ENCODE measurements at places on chromosomes 2 and 18.

DNA sequence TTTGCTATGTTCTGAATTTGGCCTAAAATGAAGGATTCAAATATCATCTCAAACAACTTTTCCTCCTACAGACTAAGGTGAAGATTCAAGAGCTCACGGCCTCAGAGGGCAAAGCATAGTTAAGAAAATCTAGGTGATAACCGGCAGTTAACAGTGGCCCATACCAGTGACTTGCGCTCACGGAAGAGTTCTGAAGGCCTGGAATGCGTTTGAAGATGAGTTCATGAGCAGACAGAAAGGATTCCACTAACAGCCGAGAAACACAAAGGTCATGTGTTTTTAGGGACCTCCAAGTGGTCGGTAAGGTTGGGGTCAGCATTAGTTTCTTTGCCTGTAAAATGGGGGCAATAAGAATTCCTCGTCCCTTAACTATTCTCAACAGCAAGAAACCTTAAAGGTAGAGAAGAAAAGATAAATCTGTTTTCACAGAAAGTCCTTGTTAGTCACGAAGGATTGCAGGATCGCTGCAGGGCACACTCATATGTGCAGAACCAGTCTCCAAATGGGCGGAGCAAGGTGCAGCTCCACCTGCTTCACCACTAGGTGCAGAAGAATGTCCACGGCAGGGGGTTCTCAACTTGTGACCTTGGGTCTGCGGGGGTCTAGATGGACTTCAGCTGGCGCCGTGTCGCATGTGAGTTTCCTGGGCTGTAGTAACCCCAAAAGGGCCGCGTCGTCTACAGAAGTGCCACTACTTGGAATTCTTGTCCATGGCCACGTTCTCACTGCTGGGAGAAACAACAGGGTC is 708 bp upstream of the RPIA start:
- no peak for DNase-seq

DNA sequence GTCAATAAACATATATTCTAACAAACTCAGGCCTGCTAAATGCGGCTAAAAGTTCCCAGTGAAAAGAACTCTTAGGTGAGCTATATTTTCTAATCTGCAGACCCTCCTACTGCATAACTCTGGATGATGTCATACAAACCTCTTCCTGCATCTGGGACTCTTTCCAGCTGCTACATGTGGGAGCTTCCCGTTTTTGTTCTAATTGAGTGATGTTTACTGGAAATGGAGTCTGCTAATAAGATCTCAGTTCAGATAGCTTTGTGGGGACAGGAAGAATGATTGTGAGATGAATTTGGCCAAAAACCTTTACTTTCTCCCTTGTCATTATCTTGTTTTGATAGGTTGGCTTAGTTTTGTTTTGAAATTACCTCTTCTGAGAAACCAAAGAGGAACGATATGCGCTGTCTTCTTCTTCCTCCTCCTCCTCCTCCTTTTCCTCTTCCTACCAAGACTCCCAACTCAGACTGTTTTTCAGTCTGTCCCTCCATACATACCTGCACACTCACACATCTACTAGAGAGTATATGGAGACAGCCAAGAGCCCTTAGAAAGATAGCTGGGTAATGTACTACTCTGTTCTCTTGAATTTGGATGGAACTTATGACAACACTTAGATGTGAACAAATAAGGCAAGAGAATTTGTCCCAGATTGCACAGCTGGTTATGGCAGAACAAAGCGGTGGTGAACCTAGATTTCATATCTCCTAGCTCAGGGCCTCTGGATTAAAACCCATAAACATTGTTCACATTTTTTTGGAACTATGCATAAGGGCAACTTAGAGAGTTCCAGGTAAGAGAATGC is 39.8 kb upstream of the AAK1 start:
- no peak for DNase-seq

GRCh38 chr2:19078709-19079108 is 279.7 kb downstream of the OSR1 start:
- DNase-seq = no peak

DNA sequence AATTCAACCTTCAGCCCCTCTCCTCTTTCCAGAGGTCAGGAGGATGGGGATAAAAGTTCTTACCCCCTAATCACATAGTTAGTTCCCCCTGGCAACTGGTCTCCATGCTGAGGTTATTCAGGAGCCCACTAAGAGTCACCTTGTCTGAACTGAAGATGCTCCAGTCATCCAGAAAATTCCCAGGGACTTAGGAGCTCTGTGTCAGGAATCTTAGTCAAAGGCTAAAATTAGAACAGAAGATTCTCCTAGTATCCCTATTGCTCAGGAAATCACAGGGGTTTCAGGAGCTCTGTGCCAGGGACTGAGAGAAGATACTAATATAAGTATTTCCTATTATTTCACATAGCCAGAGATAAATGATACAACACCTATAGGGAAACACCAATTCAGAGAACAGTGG is 37.3 kb upstream of the LONRF2 start:
- no peak for DNase-seq

DNA sequence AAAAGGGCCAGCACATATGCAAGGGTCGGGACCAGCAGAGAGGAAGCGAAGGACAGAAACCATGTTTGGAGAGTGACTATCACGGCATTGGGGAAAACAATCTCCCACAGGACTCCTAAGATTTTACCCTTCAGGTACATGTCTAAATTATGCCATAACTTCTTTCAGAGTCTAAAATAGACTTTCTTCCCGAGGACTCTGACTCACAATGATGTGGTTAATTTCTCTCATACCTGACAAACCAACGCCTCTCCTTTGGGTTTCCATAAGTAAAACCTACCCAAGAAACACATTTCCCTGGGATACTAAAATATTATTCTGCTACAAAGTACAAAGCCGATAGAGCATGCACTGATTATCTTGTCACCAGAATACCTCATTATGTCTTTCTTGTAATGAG is 127.8 kb upstream of the NETO1 start:
- no peak for DNase-seq

Data from cerebellar nuclear complex (tissue), 1 donor.